ENCODE measurements at places on chromosomes 5 and 9.

- no peak for DNase-seq
Observed at GRCh38 chr9:12060067-12060466, 633.1 kb upstream of the TYRP1 start.

DNA sequence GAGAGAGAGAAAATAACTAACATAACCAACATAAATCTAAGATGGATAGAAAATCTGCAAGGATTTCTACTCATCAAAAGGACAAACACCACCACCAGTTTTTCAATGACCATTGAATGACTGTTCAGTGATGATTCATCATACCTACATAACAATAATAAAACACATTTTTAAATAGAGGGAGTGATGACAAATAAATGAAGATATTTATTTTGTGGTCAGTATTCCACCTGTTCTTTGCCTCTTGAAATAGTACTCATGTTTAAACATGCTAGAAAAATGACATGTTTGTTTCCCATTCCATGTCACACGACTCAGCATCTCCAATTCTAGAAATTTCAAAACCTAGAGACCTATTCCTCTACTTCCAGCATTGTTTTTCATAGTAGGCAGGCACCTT is 34.6 kb upstream of the ADAMTS16 start:
- DNase-seq, result no peak

GRCh38 chr5:147436596-147436995 is 73.3 kb downstream of the DPYSL3 start:
- no peak for DNase-seq

GRCh38 chr9:91533382-91533781 is 109.8 kb upstream of the NFIL3 start:
- DNase-seq, result no peak

GRCh38 chr5:7010591-7010990 is 297.4 kb downstream of the TENT4A start:
- no peak for DNase-seq

DNA sequence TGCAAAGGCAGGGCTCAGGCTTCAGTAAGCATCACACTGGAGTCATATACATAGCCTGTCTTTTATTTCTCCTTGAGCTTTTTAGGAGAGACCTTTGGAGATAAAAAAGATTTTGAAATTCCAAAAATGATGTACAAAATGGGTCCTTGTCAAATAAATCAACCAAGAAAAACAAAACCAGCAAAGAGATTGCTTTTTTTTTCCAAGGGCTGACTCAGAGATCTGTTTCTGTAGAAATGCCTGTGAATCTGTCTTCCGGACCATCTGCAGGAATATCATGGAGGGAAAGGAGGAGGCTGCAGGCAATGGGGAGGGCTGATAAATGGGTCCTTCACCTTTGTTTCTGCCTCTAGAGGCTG is 77.4 kb downstream of the SLIT3 start:
- no peak for DNase-seq

GRCh38 chr9:98971168-98971914 is 27.6 kb downstream of the COL15A1 start:
- DNase-seq, result no peak

DNA sequence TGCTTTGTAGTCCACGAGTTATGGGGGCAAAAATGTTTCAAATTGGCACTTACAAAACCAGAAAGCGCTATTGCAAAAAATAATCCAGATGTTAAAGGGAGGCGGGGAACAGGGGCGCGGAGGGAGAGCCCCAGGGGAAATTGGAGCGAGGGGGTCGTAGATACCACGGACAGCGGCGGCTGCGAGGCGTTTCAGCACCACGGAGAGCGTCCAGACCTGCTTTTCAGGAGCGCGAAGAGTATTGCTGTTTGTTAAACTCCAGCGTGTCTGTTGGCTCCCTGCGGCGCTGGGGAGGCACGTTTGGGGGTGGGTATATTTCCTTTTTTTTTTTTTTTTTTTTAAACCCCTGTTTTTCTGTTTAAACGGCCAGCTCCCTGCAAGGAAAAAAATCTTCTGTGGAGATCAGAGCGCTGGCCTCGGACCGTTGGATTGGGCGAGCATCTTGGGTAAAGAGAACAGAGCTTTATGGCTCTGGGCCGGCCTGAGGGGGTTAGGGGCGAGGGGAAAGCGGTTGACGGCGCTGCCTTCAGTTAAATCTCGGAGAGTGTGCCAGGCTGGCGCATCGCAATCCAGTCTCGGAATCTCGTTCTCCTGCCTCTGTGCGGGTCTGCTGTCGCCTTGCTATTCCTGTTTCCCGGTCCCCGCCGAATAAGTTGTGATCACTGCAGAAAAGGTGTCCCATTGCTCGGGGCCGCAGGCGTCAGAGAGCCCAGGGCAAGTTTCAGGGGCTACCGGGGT is at the start of gene GLRA1:
Gene GLRA1 (minus strand): TSS at position 288 of the 738 bp plus-strand sequence. CDS start 302 bp downstream, outside the sequence.
- peak; percentile 48 for DNase-seq

GRCh38 chr5:54021431-54022164 is 288.8 kb downstream of the ARL15 start:
- DNase-seq, result no peak

GRCh38 chr5:178116143-178116885 is 3.0 kb downstream of the N4BP3 start:
- peak; percentile 81 for DNase-seq

All from activated naive CD8-positive, alpha-beta T cell treated with anti-CD3 and anti-CD28 coated beads for 36 hours (primary cell).